ENCODE measurements at places on chromosomes 7 and 10.
A peak's percentile ranks its signal among the peaks of the same experiment; 100 is the strongest.

GRCh38 chr10:11517150-11517549 lies 94.3 kb downstream of the USP6NL start:
- no peak for DNase-seq

DNA sequence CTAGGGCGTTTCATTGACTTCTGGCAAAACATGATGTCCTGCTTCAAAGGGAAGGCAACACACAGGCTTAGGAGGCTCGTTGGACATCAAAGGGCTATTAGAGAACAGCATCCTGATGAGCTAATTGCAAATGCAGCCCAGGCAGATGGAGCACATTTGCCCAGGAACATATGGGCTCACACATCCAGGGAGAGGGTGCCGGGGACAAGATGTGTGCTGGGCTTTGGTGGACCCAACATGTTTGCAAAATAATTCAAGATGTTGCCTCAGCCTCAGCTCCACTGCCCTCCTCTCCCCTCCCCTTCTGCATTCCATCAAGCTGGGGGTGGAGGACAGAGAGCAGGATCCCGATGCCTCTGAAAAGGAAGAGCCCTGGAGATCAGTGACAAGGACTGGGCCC lies 217.1 kb upstream of the ZMIZ1 start:
- DNase-seq, result no peak

GRCh38 chr10:122688293-122688989 lies 11.2 kb downstream of the C10orf120 start:
- DNase-seq, result no peak

- DNase-seq, result no peak
These were observed 418.9 kb downstream of the ZNF716 start for GRCh38 chr7:57868771-57869483.

- DNase-seq, result no peak
These were observed 586.1 kb downstream of the INHBA start for GRCh38 chr7:41116817-41117216.

GRCh38 chr7:31955641-31956040 lies 114.6 kb downstream of the PDE1C start:
- DNase-seq, result no peak

DNA sequence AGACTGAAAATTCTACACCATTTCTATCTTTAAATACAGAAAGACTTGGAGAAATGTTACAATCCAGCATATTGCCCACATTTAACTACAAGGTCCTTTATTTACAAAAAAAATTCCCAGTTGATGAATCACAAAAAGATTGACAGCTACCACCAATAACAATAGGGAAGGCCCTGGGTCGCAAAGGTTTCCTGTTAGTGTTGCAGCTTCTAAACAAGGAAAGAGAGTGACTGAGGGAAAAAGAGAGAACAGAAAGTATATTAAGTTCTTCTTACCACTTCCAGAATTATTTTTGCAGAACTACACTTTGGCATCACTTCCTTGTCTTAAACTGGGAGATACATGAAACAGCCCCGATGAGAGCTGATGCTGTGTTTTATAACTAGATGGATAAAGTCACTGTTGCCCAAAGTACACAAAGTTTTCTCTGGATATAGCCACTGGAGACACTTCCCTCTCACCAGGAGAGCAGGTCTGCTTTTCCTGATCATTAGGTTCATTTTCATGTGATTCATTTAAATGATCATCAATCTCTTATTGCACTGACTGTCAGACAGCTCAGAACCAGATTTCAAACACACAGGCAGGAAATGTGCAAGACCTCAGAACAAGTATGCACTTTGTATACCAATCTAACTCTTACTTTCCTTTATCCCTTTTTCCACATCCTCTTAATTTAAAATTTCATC lies 57.0 kb downstream of the SHTN1 start:
- peak; percentile 48 for DNase-seq

- no peak for DNase-seq
These were observed 33.2 kb downstream of the DLG5 start for GRCh38 chr10:77893386-77893785.

GRCh38 chr10:78821052-78821451 lies 247.7 kb upstream of the ZMIZ1 start:
- no peak for DNase-seq

DNA sequence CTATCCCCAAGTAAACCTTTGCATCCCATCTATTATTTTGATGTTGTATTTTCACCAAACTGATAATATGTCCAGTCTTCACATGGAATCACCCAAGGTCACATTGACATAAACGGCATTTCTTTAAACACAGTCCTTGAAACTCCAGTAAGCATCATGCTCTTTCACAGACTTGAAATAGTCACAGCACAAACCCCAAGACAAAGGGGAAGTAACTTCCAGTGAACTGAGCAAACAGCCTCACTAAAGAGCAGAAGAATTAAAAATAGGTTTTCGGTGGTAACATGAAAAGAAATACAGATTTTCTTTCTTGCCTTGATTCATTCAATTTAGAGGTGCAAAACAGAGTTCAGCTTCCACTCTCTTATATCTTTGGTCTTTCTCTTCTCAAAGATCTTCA lies 253.7 kb downstream of the SFMBT2 start:
- no peak for DNase-seq

GRCh38 chr10:811379-812175 lies 119.9 kb downstream of the LARP4B start:
- DNase-seq, result no peak

DNA sequence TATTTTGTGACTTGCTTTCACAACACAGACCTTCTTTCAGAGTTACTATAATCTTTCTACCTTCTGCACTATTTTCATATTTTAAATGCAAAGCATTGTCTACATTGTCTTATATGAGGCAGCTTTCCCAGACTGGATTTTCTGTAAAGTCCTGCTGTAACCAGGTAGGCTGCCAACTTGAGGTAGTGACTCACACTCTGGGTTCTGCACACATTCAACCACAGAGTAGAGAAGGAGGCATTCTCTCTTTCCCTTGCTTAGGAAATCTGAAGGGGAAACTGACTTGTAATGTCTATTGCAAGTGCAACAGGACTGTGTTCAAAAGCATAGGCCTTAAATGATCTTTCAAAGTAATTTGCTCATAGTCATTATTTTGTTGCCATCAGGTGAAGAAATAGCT lies 461.4 kb downstream of the GRM8 start:
- DNase-seq, result no peak

DNA sequence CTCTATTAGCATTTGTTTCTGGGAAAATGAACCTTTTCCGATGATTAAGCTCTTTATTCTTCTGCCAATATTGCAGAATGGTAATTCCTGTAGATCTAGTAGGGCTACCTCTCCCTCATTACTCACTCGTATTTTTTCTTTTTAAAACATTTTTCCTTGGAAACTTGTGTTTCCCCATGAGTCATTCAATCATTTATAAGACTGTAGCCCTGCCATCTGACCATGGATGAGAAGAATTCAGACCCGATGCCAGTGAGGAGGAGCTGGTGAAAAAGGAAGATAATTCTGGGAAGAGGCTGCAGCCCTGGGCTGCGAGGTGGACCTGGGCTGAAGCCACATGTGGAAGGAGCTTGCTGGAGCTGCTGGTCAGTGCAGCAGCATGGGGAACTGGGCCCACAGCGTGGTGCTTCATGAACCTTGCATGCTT lies 242.8 kb downstream of the KLF6 start:
- DNase-seq, result peak; percentile 44

GRCh38 chr10:114956466-114956865 lies 18.5 kb downstream of the TRUB1 start:
- DNase-seq, result no peak

GRCh38 chr10:3719024-3719843 lies 65.8 kb downstream of the KLF6 start:
- DNase-seq, result no peak

GRCh38 chr7:84112771-84113170 lies 81.8 kb downstream of the SEMA3A start:
- no peak for DNase-seq

DNA sequence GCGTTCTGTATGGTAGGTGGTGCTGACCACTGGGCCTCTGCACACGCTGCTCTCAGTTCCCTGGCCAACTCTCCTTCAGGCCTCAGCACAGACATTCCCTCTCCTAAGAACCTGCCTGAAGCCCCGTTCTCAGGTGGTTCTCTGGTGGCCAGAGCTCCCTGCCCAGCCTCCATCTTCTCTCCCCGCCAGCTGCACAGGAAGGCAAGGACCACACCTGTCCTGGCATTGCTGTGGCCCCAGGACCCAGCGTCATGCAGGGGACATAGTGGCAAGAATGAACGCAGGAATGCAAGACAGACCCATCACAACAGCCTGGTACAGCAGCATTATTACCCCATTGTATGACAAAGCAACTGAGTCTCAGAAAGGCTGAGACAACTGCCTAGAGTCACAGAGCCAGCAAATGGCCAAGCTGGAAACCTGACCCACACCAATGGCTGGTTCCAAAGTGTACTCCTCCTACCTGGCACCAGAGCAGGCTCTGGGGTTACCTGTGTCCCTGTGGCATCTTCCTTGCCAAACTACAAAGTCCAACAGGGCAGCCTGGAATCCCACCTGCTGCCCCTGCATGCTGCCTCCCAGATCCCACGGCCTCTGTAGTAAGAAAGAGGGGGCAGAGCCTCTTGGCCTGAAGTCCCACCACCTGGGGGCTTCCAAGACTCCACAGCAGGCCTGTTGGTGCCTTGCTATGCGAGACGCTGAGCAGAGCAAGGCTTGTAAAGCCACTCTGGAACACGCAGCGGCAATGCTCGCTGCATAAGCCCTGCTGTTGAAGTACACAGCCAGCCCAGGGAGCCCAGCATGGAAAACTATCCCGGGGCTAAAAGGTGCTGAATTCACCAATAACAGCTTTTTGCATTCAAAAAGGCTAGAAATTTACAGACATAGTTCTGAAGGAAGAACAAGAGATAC lies 73.3 kb downstream of the CHST15 start:
- no peak for DNase-seq

- no peak for DNase-seq
These were observed 94.9 kb downstream of the GAD2 start for GRCh38 chr10:26311383-26311940.

- no peak for DNase-seq
These were observed 272.0 kb upstream of the GNAI1 start for GRCh38 chr7:79862447-79863210.

- DNase-seq, result peak; percentile 54
These were observed 83.5 kb downstream of the GNAT3 start for GRCh38 chr7:80428161-80429054.

GRCh38 chr7:83410989-83411591 lies 237.8 kb downstream of the SEMA3E start:
- DNase-seq, result peak; percentile 29

DNA sequence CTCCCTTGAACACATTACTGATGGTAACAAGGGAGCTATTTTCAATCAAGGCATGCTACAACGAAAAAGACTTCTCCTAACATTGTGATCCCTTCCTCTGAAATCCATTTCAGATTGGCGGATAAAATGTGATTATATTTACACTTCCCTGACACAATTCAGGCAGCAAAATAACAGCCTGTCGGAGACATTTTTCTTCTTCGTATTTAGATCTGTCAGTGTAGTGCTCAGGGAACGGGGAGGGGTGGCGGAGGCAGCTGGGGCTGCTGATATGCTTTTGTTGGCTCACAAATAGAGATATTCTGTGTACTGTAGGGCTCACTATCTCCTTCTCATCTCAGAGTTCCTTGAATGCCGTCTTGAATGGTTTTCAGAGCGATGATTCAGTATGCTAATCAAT lies 1261.7 kb upstream of the AUTS2 start:
- DNase-seq, result no peak

DNA sequence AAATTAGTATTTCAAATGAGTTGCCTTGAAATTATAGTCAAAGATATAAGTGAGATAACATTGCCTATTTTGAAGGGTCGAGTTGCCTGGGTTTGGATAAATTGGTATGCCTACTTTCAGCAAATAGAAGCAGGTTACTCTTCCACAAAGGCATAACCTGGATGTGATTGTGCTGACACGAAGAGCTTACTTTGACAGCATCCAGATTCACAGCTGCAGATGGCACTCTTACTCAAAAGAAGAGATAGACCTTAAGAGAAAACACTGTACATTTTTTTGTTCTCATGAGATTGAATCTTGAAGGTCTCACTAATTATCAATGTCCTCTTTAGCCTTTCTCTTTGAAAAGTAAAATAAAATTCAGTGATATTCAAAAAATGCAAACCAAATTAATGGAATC lies 1338.7 kb downstream of the REEP3 start:
- no peak for DNase-seq

GRCh38 chr7:99109108-99110051 lies 34.5 kb downstream of the SMURF1 start:
- no peak for DNase-seq

Data from glomerular endothelial cell (primary cell).